Urinary bladder (tissue), 4 donors: ENCODE measurements at places on chromosomes 4 and X. TPM values are rescaled to one million over a fixed set of nuclear protein-coding genes. Genes with fewer than 3 reads are reported as not detected.

The MTCP1 gene
- 7.3 TPM for polyA plus RNA-seq

DNA sequence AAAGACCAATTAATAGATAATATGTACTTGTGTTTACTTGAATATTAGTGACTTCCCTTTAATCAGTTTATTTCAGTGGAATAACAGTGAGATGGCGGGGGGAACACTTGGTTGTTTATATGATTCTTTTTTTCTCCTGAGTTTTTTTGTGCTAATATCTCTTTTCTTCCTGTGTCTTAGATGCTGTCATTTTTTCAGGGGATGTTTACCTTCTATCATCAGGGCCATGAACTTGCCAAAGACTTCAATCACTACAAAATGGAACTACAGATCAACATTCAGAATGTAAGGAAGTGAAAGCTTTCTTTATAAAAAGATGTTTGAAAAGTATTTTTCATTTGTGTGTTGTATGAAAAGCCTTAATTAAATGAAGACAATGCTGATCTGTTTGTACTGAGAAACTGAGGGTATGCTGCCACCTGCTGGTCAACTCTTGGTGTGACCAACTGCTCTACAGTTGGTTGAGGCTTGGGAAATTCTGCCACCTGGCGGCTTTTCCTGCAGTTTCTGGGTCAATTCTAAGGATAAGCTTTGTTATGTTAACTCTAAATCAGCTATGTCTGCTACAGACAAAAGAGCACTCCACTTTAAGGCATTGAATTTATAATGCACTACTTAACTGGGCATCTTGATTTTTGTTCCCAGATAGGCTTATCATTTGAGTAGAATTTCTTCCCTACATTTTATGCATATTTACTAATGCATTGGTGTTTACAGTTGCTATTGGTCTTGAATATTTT is 134.8 kb downstream of the ARHGAP10 start:
- DNase-seq, result peak; percentile 81

- DNase-seq, result no peak
Observed at GRCh38 chrX:123108513-123109427, 75.3 kb upstream of the GRIA3 start.

- no peak for DNase-seq
Observed at GRCh38 chr4:104507112-104507511, 12.4 kb upstream of the CXXC4 start.

DNA sequence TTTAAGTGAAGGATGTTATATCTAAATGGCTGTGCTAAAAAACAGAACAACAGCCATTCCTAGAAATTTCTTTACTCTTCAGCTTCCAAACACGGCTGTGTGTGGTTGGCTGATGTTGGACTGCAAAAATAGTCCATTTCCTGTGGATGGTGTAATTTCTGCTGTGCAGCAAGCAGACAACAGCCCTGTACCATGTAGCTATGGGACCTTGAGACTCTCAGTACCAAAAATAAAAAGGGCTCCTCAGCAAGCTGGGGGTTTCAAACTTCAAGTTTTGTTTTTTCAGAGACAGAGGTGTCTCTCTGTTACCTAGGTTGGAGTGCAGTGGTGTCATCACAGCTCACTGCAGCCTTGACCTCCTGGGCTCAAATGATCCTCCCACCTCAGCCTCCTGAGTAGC is 18.1 kb downstream of the CD40LG start:
- no peak for DNase-seq

GRCh38 chrX:26100421-26100920 is 37.7 kb upstream of the MAGEB18 start:
- DNase-seq, result no peak

- DNase-seq, result peak; percentile 57
Observed at GRCh38 chr4:140702096-140702757, 54.0 kb downstream of the TBC1D9 start.

GRCh38 chr4:111475666-111476065 is 669.6 kb upstream of the FAM241A start:
- no peak for DNase-seq

The TMLHE gene
- polyA plus RNA-seq, result 12.5 TPM

DNA sequence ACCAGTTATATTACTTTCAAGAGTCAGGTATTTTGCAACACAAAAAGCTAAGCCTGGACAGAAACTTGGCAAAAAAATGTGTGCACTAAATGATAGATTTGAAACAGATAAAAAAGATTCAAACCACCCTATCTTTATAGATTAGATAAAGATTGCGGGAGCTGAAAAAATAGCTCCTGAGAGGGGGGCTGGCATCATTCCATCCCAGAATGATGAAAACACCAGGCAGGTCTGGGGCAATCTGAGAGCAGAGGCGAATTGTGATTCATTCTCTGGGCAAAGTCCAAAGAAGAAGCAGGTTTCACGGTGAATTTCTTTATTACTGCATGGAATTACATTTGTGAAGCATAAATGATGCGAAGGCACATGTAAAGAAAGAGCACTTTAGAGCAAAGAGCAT is 168.5 kb upstream of the DMD start:
- no peak for DNase-seq

- no peak for DNase-seq
Observed at GRCh38 chr4:10461091-10461849, 4.0 kb upstream of the ZNF518B start.

The TSC22D3 gene
- polyA plus RNA-seq, result 843 TPM
